CD8-positive, alpha-beta memory T cell (primary cell): ENCODE measurements at places on chromosomes 2 and 18.

DNA sequence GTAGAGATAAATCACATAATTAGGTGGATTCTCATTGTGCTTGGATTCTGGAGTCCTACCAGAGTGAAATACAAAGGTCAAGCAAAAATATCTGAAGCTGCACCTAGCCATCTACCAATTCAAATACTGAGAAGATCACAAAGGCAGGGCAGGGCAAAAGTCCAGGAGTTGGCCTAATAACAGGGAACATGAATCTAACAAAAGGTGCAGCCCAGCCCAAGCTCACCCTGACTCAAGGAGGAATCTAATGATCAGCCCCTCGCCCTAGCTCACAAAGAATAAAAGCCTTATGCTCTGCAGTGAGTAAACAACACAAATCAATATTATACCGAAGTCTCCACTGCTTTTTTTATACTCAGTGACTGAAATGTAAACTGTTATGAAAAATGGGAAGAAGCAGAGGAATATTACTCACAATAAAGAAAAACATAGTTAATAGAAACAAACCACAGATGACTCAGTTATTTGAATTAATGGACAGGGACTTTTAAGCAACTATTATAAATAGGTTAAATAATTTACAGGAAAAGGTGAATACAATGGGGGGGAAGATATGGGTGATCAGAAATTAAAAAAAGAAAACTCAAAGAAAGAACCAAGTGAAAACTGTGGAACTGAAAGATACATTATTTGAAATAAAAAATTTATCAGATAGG is 49.5 kb downstream of the ANTXR1 start:
- no peak for DNase-seq

- no peak for DNase-seq
Observed at GRCh38 chr2:28654663-28655320, 96.8 kb upstream of the PPP1CB start.

- DNase-seq = no peak
Observed at GRCh38 chr2:144012304-144012703, 507.6 kb downstream of the ZEB2 start.

DNA sequence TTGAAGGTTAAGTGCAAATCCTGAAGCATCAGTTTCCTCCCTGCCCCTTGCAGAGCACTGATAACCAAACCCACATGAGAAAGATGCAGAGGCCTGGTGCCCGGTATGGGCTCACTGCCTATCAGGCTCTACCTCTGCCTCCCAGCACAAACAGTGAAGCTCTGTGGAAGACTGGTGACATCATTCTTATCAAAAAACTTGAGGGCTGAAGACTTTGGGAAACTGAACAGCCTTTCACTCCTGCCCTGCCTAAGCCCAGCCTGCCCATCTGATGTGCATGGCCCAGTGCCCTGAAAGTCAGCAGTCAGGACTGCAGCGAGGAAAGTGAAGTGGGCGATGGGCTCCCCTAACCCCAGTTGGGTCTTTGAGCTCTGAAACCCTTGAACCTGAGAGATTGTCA is 174.8 kb upstream of the ARL4C start:
- DNase-seq = no peak

DNA sequence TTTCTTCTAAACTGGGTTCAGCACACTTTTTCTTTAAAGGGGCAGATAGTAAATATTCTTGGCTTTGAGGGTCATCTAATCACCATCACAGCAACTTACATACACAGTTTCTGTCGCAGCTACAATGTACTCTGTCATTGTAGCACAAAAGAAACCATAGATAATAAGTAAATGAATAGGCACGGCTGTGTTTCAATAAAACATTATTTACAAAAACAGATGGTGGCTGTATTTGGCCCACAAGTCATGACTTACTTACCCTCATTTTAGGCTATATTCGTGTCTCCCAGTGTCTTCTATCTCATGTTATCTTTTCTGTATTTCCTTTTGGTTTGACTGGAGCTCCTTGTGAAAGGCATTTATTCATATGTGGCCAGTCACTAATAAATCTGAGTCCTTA is 168.3 kb downstream of the MAP2 start:
- DNase-seq = no peak

GRCh38 chr2:146986161-146986560 is 858.7 kb upstream of the ACVR2A start:
- no peak for DNase-seq

DNA sequence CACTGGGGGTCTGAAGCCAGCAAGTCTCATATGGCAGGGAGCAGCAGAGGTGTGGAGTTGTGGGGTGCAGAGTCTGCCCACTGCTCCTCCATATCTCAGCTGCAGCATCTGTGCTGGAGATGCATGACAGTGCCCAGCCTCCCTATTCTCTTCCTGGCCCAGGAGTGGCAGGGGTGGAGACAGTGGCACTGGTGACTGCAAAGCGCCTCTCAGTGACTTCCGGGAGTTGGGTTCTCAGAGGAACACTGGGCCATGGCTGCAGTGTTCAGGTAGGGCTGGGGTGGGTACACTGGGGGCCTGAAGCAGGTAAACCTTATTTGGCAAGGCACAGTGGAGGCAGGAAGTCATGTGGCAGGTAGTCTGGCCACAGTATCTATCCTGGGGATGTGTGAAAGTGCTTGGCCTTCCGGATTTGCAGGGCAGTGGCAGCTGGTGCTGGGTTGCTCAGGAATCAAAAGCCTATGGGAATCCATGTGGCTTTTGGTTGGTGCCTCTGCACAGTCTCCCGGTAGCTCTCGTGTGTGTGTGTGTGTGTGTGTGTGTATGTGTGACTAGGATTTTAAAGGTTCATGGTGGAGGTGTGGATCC is 60.3 kb upstream of the THUMPD2 start:
- DNase-seq = no peak

DNA sequence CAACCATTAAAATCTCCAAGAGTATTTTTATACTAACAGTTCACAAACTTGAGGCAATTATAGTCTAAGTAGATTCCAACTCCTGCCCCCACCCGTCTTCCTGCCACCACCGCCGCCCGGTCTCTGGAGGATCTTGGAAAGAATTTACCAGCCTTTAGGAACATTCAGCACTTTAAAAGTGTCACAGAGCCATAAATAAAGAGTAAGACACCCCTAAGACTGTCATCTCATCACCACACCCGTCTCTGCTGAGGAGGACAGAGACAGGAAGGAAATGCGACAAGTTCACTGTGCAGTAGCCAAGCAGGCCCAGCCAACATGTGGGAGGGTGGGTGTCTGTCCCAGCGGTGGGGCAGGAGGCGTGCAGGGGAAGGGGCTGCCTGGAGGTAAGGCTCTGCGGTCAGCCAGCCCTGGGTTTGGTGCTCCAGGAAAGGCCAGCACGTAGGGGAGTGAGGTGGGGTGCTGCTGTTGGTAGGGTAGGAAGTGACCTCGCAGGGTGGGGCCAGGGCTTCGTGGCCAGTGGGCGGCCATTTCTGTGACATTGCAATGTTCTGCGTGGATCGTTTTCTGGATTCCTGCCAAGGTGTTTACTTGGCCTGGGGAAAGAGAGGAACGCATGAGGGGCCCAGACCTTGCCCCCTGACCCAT is 111.6 kb downstream of the FAM210A start:
- DNase-seq = peak; percentile 25
